Stimulated activated CD4-positive, alpha-beta T cell treated with anti-CD3 and anti-CD28 coated beads, Interleukin-2, amount 100 ng/mL, for 24 hours (primary cell): ENCODE measurements at places on chromosomes 2 and 18.

GRCh38 chr2:180604077-180604476, 376.3 kb upstream of the UBE2E3 start:
- no peak for DNase-seq

DNA sequence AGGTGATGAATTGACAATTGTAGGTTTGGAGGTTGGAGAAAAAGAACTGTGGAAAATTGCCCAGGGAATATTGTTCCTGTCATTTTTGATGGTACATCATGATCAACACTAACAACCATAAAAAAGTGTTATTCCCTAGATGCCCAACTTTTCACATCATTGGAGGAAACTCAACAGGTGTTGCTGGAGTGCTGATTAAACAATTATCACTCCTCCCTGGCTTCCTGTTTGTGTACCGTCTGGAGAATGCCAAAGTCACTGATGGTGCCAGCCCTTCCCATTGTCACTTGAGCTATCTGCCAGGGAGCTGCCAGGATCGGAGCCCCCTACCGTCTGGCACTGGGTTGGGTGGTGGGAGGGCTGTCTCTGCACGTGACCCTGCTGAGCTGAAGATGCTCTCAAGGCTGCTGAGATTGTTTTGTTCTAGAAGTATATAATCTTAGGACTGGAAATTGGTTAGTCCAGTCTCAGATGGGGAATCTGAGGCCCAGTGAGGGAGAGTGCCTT, 156.9 kb downstream of the PRKCE start:
- no peak for DNase-seq

DNA sequence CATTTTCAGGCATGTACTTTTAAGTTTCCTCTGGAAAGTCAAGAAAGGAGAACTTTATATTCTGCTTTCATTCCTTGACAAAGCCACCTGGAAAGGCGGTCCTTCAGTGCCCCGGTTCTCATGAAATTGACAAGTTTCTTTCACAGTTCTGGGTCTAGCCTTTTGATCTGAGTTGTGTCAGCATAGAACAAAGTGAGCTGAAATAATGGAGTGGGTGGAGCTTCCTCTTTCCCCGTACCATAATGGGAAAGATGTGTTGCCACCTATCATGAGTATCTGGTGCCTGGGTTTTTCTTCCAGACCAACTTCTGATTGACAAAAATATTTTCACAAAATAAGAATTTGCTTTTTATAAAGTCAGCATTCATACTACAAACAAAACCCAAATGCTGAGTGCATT, 49.3 kb downstream of the PTRHD1 start:
- no peak for DNase-seq

GRCh38 chr2:189267491-189267890, 87.9 kb upstream of the COL5A2 start:
- no peak for DNase-seq

- no peak for DNase-seq
Observed at GRCh38 chr18:24022161-24022560, 7.6 kb downstream of the TTC39C start.

DNA sequence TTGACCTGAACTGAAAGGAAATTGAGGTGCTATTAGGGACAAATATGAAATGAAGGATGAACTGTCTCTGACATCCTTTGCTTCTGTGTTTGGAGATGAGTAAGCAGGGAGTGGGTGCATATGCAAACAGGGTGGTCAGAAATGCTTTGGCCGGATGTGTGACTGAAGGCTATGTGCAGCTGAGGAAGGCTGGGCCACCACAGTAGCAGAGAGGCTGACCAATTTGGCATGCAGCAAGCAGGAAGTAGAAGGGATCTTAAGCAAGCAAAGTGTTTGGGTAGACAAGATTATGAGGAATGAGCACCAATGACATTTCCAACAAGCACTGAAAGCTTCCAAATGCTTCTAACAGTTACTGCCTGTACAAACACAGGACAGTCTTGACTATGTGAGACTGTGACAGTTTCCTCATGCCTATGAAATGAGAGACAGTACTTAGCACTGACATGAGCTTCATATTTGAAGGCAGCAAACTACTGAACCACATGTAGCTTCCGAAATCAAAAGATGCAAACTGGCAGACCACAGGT, 3.3 kb upstream of the ACTR3 start:
- DNase-seq = peak; percentile 48

- no peak for DNase-seq
Observed at GRCh38 chr2:15782769-15783294, 157.5 kb upstream of the MYCN start.

- DNase-seq = no peak
Observed at GRCh38 chr2:238999291-238999741, 151.4 kb downstream of the TWIST2 start.

- DNase-seq = no peak
Observed at GRCh38 chr2:42829671-42830440, 37.5 kb upstream of the HAAO start.

DNA sequence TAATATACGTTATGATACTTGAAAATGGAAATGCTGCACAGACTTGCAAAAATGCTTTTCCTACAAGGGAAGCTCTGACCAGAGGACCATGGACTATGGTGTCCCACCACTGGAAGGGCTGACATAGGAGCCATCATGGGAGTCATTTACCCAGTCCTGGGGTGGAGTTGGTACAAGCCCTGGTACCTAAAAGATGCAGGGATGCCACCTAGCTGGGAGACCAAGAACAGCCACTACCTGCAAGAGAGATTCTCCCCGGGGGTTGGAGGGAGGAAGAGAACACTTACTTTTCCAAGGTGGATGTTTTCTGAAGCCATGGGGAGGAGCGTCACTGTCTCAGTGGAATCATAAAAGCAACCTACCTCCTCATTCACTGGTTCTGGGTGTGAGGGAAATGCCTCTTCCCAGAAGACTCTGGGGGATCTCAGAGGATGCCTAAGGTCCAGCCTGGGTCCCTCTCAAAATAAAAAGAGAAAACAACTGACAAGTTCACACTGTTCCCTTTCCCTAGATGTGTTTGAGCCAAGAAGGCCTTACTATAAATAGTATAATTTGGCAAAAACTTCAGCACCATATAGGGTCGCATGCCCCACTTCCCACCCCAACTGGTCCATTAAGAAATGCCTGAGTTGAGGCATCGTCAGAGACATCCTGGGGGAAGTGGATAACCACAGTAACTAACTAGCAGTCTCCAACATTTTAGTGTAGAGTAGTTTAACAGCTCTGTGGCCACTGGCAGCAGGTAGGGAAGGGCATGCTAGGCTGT, 39.9 kb downstream of the REEP1 start:
- DNase-seq = no peak

GRCh38 chr2:146209842-146210275, 1635.0 kb upstream of the ACVR2A start:
- DNase-seq = no peak

DNA sequence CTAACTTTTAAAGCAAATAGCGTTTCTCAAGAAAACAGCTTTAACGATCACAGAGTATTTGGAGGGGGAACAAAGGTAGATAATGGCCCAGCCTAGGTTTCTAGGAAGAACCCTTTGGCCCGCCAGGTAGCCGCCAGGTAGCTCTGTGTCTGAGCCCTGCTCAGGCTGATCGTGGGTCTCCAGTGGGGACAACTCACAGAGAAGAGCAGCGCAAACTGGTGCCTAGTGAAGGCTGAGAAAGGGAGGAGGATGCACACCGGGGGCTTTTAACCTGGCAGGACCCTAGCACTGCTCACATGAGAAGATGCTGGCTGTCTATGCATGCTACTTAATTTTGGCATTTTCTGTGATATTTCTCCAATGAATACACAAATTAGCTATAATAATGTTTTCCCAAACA, 5.8 kb downstream of the NGEF start:
- DNase-seq = no peak

DNA sequence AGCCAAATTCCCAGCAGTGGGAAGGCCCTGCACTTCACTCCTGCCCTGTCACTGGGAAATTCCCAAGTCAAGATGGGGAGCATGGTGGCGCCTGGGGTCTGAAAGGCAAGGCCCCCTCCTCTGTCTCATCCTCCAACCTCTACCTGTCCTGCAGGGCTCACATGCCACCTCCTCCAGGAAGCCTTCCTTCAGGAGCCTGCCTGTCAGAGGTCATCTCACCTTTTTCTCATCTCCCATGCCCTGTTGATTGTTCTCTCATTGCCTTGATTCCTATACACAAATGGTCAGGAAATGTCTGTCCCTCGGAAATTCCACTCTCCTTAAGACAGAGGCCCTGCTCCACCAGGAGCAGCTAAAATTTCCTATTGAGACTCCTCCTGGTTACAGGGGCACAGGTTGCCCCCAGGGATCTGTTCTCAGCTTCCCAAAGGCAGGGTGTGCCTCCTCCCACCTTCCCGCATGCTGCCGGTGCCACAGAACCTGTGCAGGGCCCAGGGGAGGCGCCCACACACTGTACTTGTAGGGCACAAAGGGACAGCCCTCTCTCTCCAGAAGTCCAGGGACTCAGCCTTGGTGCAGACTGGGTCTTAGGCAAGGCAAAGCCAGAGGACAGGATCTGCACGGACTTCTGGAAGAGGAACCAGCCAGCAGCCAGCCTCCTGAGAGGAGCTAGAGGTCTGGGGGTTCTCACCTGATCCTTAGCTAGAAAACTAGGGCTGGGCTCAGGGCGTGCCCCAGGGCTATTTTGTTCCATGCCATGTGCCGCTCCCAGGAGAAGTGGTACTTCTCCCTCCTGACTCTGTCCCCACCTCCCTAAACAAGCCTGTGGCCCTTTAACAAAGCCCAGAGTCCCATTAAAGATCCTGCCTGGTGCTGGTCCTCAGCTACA, 12.9 kb downstream of the HES6 start:
- no peak for DNase-seq

GRCh38 chr2:239464166-239465016, 63.6 kb upstream of the HDAC4 start:
- no peak for DNase-seq

GRCh38 chr2:71661782-71662181, 208.4 kb downstream of the DYSF start:
- no peak for DNase-seq

GRCh38 chr2:5898667-5899066, 206.5 kb downstream of the SOX11 start:
- DNase-seq = no peak

DNA sequence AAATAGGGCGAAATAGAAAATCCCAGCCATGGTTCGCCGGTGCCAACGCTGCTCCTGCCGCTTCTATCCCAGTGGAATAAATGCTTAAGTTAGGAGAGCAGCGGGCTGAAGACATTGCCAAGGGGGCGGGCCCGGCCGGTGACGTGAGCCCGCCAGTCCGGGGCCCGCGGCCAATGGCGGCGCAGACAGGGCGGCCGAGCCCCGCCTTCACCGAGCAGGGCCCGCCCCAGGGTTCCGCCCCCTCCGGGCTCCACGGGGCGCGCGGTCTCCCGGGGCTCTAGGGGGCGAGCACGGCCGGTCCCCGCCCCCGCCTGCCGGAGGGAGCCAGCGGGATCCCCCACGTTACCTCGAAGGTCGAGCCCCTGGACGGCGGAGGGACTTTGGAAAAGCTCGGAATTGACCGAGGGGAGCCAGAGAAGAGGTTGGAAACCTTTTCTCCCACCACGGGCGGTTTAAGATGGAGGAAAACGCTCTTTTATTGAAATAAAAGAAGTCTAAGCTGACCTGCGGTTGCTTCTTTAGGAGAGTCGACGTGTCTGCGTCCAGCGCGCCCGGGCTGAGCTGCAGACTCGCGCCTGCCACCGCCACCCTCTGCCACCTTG, at the start of gene EPHA4:
TSS of gene EPHA4 (minus strand) at position 86 of the 602 bp plus-strand sequence. CDS start at position 30, 56 bp downstream.
- peak; percentile 85 for DNase-seq

- DNase-seq = no peak
Observed at GRCh38 chr2:118604371-118604770, 243.1 kb downstream of the EN1 start.

GRCh38 chr2:3435445-3435844, 56.0 kb downstream of the TRAPPC12 start:
- no peak for DNase-seq
